Esophagus (tissue), 2 donors: ENCODE measurements at places on chromosomes 1 and 21. TPM values are rescaled to one million over a fixed set of nuclear protein-coding genes. Genes with fewer than 3 reads are reported as not detected.

The OR2L2 gene
- not detected for polyA plus RNA-seq

The SLAMF9 gene
- 0.14 TPM for polyA plus RNA-seq

The OLFML3 gene
- 6.7 TPM for polyA plus RNA-seq

The ST6GALNAC3 gene
- 0.27 TPM for polyA plus RNA-seq

The CFAP45 gene
- polyA plus RNA-seq, result 0.44 TPM

The TAS1R2 gene
- 0.01 TPM for polyA plus RNA-seq

The CCDC30 gene
- 0.88 TPM for polyA plus RNA-seq

The KCNE2 gene
- 0.07 TPM for polyA plus RNA-seq

The OR2L8 gene
- polyA plus RNA-seq, result not detected

The RPE65 gene
- polyA plus RNA-seq, result 0.01 TPM

The PRMT6 gene
- polyA plus RNA-seq, result 9.0 TPM

The OR10J1 gene
- polyA plus RNA-seq, result not detected

The MFAP2 gene
- polyA plus RNA-seq, result 1.5 TPM

The OR2T29 gene
- polyA plus RNA-seq, result not detected

The RGS8 gene
- polyA plus RNA-seq, result not detected

The GBP3 gene
- polyA plus RNA-seq, result 2.5 TPM

The EBNA1BP2 gene
- polyA plus RNA-seq, result 30.2 TPM

The PIGC gene
- 15.6 TPM for polyA plus RNA-seq

The VAV3 gene
- 23.9 TPM for polyA plus RNA-seq

The AZIN2 gene
- polyA plus RNA-seq, result 0.72 TPM

The S100A8 gene
- 44,360 TPM for polyA plus RNA-seq

The SPATA17 gene
- polyA plus RNA-seq, result 0.13 TPM

The CR1L gene
- not detected for polyA plus RNA-seq

The LINGO4 gene
- 0.08 TPM for polyA plus RNA-seq

The TCHH gene
- 0.33 TPM for polyA plus RNA-seq

The TAS1R1 gene
- polyA plus RNA-seq, result 0.02 TPM

The ESRRG gene
- polyA plus RNA-seq, result 0.12 TPM

The PYHIN1 gene
- polyA plus RNA-seq, result 0.28 TPM

The TRAF3IP3 gene
- 2.5 TPM for polyA plus RNA-seq

The LCE1D gene
- not detected for polyA plus RNA-seq

The CDK18 gene
- polyA plus RNA-seq, result 9.0 TPM

The EXOSC10 gene
- polyA plus RNA-seq, result 35.1 TPM

The NPHS2 gene
- polyA plus RNA-seq, result not detected

The RGS21 gene
- not detected for polyA plus RNA-seq

The TMIGD3 gene
- 0.31 TPM for polyA plus RNA-seq

The SLAMF6 gene
- polyA plus RNA-seq, result 0.55 TPM

The FALEC gene
- polyA plus RNA-seq, result 4.6 TPM

The PLXNA2 gene
- polyA plus RNA-seq, result 12.6 TPM

The PKLR gene
- 0.02 TPM for polyA plus RNA-seq

The PAQR6 gene
- polyA plus RNA-seq, result 7.7 TPM

The RIPK4 gene
- polyA plus RNA-seq, result 51.7 TPM
